ENCODE measurements at places on chromosomes 12 and 14. TPM values are rescaled to one million over a fixed set of nuclear protein-coding genes. Genes with fewer than 3 reads are reported as not detected.
A peak's percentile ranks its signal among the peaks of the same experiment; 100 is the strongest.

DNA sequence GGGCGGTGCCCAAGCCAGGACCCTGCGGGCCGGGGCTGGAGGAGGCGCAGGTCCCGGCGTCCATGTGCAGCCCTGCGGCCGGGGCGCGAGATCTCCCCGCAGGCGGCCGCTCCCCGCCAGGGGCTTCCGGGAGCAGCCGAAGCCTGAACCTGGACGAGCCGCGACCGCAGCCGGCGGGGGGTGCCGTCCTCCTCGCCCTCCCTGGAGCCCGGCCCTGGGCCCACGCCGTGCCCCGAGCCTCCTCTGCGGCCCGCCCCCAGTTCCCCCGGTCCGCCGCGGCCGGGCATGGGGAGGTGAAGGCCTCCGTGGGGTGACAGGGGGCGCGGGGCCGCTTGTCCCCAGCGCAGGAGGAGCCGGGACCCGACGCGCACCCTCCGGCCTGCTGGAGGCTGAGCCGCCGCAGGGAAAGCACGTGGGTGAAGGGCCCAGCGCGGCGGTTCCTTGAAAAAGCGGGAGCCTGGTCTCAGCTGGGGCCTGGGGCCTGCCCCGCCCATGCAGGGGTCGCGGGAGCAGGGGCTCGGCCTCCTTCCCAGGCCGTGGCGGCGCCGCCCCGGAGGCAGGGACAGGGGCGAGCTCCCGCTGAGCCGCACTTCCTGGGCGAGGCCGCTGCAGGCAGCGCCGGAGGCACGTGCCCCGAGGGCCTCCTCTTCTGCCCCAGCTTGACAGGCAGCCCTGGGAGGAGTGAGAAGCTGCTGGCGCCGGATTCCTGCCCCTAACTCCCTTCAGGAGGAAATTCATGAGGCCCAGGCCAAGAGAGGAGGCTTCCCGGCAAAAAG, 55.6 kb upstream of the PPP2R5C start:
- H3K36me3 ChIP-seq = no peaks in the 10 kb centered on the region
- H3K4me3 ChIP-seq = no peak overlapping the region
- DNase-seq = no peak
- no peak overlapping the region for H3K27ac ChIP-seq
- peaks cover 3% of the 10 kb centered on the region for H3K4me1 ChIP-seq

GRCh38 chr12:90999966-91000365, 4.8 kb downstream of the EPYC start:
- peak overlapping the region; percentile 11 for H3K27ac ChIP-seq
- no peaks in the 10 kb centered on the region for H3K27me3 ChIP-seq
- peak; percentile 60 for DNase-seq
- H3K4me1 ChIP-seq = peaks cover 17% of the 10 kb centered on the region

DNA sequence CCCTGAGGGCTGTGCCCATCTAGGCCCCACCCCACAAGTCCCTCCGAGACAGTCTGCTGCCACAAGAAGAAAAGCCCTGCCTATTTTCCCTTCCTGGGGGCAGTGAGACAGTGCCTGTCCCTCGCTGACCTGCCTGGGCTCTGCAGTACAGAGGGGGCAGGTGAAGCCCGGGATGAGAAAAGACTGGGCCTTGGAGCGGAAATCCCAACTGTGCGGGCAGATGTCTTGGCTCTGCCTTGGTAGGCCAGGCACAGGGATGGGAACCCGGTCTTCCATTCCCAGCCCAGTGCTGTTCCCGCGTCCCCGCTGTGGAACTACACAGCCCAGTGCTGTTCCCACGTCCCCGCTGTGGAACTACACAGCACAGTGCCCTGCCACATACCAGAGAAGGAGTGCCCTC, 12.8 kb upstream of the NXPH4 start:
- peaks cover 23% of the 10 kb centered on the region for H3K36me3 ChIP-seq
- H3K4me1 ChIP-seq = no peaks in the 10 kb centered on the region
- no peak for DNase-seq
- no peak overlapping the region for H3K27ac ChIP-seq
- no peak overlapping the region for H3K4me3 ChIP-seq

DNA sequence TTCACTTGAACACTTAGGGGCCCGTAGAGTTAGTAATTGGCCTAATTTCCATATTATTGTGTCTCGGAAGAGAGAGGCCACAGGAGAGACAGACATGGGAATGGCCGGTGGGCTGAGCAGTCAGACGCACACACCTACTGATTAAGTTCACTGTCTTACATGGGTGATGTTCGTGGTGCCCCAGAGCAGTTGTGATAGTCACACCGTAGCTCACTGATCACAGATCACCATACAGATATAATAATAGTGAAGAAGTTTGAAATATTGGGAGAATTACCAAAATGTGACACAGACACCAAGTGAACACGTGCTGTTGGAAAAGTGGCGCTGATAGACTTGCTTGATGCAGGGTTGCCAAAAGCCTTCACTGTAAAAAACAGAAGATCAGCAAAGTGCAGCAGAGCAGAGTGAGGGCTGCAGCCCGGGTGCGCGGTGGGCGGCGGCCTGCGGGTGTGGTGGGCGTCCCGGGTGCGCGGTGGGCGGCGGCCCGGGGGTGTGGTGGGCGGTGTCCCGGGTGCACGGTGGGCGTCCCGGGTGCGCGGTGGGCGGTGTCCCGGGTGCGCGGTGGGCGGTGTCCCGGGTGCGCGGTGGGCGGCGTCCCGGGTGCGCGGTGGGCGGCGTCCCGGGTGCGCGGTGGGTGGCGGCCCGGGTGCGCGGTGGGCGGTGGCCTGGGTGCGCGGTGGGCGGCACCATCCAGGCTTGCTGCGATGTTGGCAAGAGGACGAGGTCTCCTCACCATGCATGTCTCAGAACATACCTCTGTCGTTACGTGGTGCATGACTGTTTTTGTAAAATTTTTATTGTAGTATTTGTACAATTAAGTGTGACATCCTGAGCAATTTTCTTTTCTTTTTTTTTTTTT, 34.3 kb upstream of the TEX22 start:
- peak; percentile 49 for DNase-seq
- H3K36me3 ChIP-seq = no peaks in the 10 kb centered on the region
- H3K4me1 ChIP-seq = no peaks in the 10 kb centered on the region
- no peak overlapping the region for H3K27ac ChIP-seq
- H3K27me3 ChIP-seq = no peaks in the 10 kb centered on the region

DNA sequence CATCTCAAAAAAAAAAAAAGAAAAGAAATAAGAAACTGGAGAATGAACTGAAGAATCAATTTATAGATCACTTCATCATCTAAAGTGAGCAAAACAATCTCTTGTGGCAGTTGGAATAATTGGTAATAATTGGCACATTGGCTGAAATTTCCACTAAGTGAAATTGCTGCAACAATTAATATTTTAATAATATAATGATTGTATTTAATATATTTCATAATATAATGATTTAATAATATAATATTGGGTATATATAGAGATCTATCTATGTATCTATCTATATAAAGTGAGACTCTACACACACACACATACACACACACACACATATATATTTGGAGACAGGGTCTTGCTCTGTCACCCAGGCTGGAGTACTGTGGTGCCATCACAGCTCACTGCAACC, 81.2 kb upstream of the PRICKLE1 start:
- no peak overlapping the region for H3K4me3 ChIP-seq
- H3K4me1 ChIP-seq = 0 out of 2 replicates have a peak, but pooled peaks cover 5% of the 10 kb centered on the region
- no peaks in the 10 kb centered on the region for H3K27me3 ChIP-seq

DNA sequence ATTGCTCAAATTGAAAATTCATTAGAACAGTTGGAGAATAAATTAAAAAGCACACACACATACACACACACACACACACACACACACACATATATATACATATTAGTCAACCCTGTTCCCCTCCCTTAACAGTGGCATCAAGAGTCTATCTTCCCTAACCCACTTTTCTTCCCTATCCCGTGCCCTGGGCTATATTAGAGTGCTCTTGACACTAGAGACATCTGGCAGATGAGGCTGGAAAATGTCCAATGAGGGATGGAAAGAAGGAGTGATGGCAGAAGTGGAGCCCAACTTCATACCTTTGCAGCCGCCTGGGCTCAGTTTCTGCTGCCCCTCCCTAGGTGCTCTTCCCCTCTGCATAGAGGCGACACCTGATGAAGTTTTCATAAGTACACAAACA, 172.4 kb upstream of the NUDT4 start:
- H3K4me3 ChIP-seq = no peak overlapping the region
- no peaks in the 10 kb centered on the region for H3K36me3 ChIP-seq
- no peaks in the 10 kb centered on the region for H3K27me3 ChIP-seq

GRCh38 chr14:104121142-104121541, 17.2 kb upstream of the KIF26A start:
- DNase-seq = no peak
- no peak overlapping the region for H3K27ac ChIP-seq
- no peaks in the 10 kb centered on the region for H3K4me1 ChIP-seq
- peaks cover 3% of the 10 kb centered on the region for H3K27me3 ChIP-seq
- no peak overlapping the region for H3K4me3 ChIP-seq

GRCh38 chr14:104200106-104200505, 61.7 kb downstream of the KIF26A start:
- H3K27ac ChIP-seq = no peak overlapping the region
- peaks cover 46% of the 10 kb centered on the region for H3K4me1 ChIP-seq
- H3K27me3 ChIP-seq = no peaks in the 10 kb centered on the region
- H3K36me3 ChIP-seq = no peaks in the 10 kb centered on the region
- H3K4me3 ChIP-seq = no peak overlapping the region

- no peaks in the 10 kb centered on the region for H3K4me1 ChIP-seq
- H3K27ac ChIP-seq = no peak overlapping the region
- H3K4me3 ChIP-seq = no peak overlapping the region
These were observed 29.8 kb downstream of the ANKRD9 start for GRCh38 chr14:102479777-102480176.

DNA sequence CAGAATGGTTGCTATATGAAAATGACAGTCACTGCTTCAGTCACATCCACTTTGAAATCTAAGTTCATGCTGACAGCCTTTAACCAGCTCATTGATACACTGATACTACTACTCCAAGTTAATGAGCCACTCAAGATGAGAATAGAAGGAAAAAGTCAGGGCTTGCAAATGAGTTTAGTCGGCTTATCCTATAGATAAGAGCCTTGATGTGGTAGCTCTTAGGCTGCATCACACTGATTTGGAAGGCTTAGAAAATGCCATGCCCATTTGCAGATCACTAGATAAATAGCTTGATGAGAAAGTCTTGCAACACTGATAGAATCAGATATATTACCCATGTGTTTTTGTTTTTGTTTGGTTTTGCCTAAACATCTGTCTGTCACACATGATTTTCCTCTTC, 251.4 kb upstream of the ATXN7L3B start:
- H3K27me3 ChIP-seq = no peaks in the 10 kb centered on the region
- H3K4me3 ChIP-seq = no peak overlapping the region
- no peaks in the 10 kb centered on the region for H3K4me1 ChIP-seq
- DNase-seq = no peak

DNA sequence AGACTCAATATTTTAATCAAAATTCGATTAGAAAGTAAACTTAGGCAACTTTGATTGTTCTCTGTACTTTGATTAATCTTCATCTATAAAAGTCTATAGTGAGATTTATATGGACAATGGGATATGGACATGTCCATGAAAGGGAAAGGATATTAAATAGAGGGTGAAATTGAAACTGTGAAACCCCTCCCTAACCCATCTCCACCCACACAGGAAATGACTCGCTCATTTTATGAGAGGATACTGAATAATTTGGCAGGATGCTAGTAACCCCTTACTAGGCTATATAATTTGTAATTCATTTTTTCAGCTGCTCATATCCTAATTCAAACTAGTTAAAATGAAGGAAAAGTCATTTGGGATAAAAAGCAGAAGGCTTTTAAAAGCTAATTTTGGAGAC, 328.0 kb upstream of the ATP2B1 start:
- DNase-seq = no peak
- H3K4me1 ChIP-seq = peaks cover 8% of the 10 kb centered on the region
- H3K36me3 ChIP-seq = no peaks in the 10 kb centered on the region
- H3K27ac ChIP-seq = no peak overlapping the region

DNA sequence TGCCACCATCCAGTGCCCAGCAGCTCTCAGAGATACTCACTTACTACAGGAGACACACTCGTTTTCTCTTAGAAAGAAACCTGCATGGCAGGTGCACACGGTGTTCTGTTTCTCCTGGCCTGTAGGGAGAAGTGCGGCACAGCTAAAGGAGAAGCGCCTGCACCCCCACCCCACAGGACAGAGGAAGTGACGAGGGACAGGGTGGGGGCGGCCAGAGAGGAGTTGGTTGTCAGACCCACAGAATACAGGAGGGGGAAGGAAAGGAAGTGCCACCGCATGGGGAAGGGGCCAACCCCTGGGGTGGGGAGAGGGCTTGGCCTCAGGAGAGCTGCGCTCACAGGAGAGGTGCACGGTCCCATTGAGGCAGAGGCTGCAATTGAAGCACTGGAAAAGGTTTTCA, 8.8 kb downstream of the TNFRSF1A start:
- no peak overlapping the region for H3K4me3 ChIP-seq
- no peak overlapping the region for H3K27ac ChIP-seq
- no peaks in the 10 kb centered on the region for H3K27me3 ChIP-seq
- peaks cover 19% of the 10 kb centered on the region for H3K36me3 ChIP-seq

DNA sequence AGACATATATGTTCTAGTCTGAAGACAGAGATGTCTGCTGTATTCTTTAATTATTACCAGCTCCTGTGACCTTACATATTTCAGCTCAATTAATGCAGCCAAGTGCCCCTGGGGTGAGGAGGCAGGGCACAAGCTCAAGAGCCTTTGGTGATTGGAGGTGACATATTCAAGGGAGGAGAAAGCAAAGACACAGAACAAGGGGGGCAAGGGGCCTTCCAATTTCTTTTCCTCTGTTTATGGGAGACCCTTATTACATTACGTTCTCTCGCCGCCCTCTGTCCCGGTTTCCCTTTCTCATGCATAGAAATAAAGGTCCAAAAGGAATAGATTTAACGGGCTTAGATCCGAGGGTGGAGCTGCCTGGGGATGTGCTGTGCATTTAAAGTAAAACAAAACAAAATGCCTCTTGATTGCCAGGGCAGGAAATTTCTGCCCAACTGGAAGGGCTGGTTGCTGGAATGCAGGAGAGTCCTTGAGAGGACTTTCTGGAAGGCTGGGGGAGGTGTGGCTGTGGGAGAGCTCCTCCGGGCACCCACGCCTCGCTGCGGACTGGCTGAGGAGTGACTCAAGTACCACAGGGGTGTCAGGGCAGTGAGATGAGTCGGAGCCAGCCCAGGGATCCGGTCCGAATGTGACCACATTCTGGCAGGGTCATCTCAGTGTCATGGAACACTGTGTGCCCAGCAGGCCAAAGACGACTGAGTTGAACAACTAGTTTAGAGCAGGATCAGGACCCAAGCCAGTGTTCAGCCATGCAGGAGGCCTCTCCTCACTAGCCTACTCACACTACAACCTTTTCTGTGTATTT, 32.1 kb upstream of the GSG1 start:
- DNase-seq = no peak
- H3K4me3 ChIP-seq = no peak overlapping the region
- H3K4me1 ChIP-seq = no peaks in the 10 kb centered on the region
- H3K36me3 ChIP-seq = no peaks in the 10 kb centered on the region
- H3K27me3 ChIP-seq = no peaks in the 10 kb centered on the region
- H3K27ac ChIP-seq = no peak overlapping the region

TMPRSS12 gene
- total RNA-seq = not detected

KITLG gene
- 14.5 TPM for total RNA-seq

NGB gene
- total RNA-seq = not detected

KLRD1 gene
- total RNA-seq = 0.08 TPM

MIPOL1 gene
- total RNA-seq = 10.6 TPM
